ENCODE measurements at places on chromosomes 13 and 19. TPM values are rescaled to one million over a fixed set of nuclear protein-coding genes. Genes with fewer than 3 reads are reported as not detected.

The B3GNT3 gene
- not detected for total RNA-seq

The RNF225 gene
- under 0.01 TPM for total RNA-seq

The OR4F17 gene
- 0.32 TPM for total RNA-seq

The TUBA3C gene
- total RNA-seq: not detected

The PSG6 gene
- total RNA-seq: 0.32 TPM

The SULT2A1 gene
- not detected for total RNA-seq

The PPFIA3 gene
- total RNA-seq: 1.6 TPM

Measured in fibroblast of villous mesenchyme (primary cell).